ENCODE measurements at places on chromosomes 7 and 10.
A peak's percentile ranks its signal among the peaks of the same experiment; 100 is the strongest.

- DNase-seq = no peak
These were observed 55.9 kb downstream of the SVOPL start for GRCh38 chr7:138645284-138645683.

- no peak for DNase-seq
These were observed 5.9 kb upstream of the CFAP69 start for GRCh38 chr7:90239050-90239449.

GRCh38 chr7:107014387-107015023 lies 30.0 kb upstream of the PRKAR2B start:
- no peak for DNase-seq

DNA sequence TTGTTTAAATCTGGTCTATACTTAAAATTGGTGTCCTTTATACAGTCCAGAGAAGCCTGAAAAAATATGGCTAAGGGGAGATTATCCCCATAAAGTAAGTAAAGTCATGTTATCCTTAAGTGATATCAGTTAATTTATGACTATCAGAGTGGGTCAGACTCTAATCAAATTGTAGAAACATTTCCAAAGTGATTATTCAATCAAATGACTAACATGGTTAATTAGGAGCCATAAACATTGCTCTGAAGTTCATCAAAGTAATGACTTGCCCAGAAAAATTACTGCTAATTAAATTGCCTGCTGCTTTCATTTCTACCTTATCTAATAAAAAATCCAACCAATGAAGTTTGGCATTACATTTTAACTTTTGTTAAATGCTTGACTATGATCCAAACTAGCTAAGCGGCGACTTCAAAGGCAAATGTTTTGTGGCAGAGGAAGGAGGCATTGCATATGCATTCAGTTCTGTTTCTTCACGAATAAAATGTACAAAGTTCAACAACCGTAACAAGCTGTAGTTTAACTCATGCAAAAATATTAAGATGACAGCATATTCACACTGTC lies 76.7 kb downstream of the ETV1 start:
- no peak for DNase-seq

GRCh38 chr7:154584352-154585252 lies 418.3 kb downstream of the PAXIP1 start:
- DNase-seq = no peak

- DNase-seq = no peak
These were observed 190.0 kb upstream of the MGMT start for GRCh38 chr10:129277084-129277483.

DNA sequence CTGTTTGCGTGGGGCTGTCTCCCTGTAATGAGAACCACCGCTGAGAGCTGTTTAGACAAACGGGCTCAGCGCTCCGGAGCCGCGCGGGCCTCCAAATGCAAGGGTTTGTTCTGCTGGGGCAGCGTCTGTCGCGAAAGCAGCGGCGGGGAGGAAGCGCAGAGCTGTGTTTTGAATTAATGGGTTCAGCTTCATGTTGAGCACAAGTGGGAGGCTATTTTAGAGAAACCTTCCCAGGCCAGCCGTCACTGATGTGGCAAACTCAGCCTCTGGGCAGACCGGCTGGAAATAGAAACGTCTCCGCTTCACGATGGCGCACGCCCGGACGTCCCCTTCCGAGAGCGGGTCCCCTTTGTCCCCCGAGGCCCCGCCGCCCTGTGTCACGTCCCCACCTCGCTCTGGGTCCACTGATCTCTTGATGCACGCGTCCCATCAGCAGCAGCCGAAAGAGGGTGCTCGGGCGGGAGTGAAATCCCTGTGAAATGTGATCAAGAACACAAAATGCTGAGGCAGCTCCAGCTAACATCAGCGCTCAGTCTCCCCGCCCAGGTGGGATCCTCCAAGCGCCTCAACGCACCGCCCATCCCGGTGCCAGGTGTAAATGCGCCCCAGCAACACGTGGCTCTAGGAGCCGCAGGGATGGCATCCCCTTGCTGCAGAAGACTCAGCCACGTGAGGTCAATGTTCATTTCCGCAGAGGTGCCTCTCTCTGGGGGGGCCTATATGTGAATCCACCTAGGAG lies 44.9 kb downstream of the BAMBI start:
- DNase-seq = peak; percentile 1

- DNase-seq = no peak
These were observed 33.4 kb upstream of the KNDC1 start for GRCh38 chr10:133126431-133127290.

GRCh38 chr7:137778511-137778910 lies 68.3 kb downstream of the DGKI start:
- DNase-seq = no peak

DNA sequence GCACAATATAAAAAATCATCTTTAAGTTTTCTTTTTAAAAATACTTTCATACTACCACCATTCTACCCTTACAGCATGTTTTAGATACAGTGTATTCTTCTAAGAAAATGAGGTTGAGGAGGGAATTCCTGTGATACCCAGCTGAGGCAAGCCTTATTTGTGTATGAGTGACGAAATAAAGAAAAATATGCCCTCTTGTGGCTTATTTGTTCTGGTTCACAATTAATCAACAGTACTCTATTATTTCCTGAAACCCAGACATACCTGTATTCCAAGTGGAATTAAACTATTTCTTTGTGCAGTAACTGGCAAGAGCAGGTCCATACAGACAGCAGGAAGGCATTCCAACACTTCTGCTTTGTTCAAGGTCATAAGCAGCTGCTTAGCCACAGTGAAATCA lies 4.5 kb upstream of the SEMA3D start:
- no peak for DNase-seq

GRCh38 chr7:10346032-10346431 lies 627.6 kb upstream of the PHF14 start:
- no peak for DNase-seq

DNA sequence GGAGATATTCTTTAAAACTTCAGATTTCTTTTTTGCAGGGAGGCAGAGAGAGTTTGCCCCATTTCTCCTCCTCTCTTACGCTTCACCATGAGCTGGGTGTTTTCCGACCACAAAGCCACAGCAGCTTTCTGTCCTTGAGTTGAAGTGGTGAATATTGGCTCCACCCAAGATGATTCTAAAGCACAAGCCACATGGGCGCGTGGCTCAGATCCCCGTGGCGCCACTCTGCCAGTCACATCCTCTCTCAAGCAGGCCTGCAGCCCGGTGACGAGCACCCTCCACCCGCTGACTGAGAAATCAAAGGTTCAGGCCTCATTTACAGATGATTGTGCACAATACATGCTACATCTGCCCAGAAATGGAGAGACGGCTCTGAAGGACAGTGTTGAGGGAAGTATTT lies 27.6 kb upstream of the RNF32 start:
- DNase-seq = peak; percentile 79

DNA sequence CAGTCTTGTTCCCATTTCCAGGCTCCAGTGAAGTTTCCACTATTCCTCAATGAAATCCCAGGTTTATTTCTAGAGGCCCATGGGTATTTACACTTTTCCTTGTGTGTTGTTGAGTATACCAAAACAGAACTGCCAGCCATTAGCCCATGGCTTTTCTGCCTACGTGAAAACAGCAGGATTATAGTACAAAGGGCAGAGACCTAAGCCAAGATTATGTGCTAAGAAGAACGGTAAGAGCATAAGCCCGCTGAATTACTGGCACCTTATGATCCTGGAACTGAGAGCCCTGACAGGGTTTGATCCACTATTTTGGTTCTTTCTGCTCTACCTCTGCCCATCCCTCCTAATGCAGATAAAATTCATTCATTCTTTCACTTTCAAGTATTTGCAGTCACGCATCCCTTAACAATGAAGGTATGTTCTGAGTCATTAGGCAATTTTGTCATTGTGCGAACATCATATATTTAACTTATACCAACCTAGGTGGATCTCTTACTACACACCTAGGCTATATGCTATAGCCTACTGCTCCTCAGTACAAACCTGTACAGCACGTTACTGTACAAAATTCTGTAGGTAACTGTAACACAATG lies 16.0 kb downstream of the SEMA3C start:
- no peak for DNase-seq

DNA sequence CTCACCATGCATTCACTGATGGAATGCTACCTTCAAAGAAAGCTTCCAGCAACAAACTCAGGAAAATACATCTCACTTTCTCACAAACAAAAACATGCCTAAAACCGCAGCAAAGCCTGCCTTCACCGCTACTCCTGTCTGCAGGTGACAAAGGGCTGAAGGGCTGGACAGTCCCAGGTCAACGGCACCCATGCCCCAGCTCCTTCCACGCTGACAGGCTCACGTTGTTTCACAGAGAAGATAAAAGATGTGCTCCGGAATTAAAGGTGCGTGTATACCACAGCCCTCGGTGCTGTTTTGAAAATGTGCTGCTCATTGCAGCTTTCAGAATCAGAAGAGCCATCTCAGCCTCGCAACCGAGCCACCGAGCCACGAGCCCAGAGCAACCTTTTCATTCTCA lies 445.0 kb downstream of the PTPRN2 start:
- no peak for DNase-seq

DNA sequence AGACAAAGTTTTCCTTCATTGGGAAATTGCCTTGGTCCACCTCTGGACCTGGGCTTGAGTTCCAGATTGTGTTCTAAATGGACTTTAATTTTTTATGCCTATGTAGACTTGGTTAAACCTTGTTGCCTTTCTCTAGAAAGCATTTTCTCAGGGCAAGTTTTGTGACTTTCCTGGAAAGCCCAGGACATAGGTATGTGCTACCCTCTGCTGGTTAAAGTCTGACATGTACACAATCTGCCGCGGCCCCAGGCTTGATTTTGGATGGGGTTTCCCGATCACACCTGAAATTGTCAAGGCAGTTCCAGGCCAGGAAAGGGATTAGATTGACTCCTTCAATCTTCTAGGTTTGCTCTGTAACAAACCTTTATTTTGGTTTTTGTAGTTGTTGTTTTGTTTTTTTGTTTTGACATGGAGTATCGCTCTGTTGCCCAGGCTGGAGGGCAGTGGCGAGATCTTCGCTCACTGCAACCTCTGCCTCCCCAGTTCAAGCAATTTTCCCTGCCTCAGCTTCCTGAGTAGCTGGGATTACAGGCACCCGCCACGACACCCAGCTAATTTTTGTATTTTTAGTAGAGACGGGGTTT lies 14.1 kb upstream of the AKR1B10 start:
- peak; percentile 38 for DNase-seq

GRCh38 chr7:47572939-47573757 lies 8.8 kb downstream of the TNS3 start:
- no peak for DNase-seq

GRCh38 chr10:75280236-75280635 lies 44.5 kb upstream of the COMTD1 start:
- DNase-seq = no peak

DNA sequence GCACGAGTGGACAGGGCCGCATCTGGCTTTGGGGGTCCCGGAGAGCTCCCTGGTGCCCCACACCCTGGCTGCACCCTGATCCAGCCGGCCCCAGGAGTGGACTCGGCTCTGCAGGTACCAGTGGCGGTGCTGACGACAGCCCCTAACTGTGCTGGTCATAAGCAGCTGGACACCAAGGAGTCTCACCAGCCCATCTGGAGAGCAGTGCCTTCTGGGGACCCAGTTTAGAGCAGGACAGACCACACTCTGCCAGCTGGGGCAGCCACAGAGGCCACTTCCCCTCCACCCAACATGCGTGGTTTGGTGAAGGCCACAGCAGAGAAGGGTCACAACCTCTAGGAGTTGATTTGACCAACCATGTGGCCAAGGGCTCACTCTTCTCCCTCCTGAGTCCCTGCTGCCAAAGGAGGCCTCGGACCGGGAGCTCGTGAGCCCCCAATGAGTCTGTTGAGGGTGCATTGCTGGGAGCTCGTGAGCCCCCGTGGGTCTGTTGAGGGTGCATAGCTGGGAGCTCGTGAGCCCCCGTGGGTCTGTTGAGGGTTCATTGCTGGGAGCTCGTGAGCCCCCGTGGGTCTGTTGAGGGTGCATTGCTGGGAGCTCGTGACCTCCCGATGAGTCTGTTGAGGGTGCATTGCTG lies 16.0 kb upstream of the INPP5A start:
- DNase-seq = no peak

- DNase-seq = no peak
These were observed 272.7 kb downstream of the GFRA1 start for GRCh38 chr10:116000151-116000842.

DNA sequence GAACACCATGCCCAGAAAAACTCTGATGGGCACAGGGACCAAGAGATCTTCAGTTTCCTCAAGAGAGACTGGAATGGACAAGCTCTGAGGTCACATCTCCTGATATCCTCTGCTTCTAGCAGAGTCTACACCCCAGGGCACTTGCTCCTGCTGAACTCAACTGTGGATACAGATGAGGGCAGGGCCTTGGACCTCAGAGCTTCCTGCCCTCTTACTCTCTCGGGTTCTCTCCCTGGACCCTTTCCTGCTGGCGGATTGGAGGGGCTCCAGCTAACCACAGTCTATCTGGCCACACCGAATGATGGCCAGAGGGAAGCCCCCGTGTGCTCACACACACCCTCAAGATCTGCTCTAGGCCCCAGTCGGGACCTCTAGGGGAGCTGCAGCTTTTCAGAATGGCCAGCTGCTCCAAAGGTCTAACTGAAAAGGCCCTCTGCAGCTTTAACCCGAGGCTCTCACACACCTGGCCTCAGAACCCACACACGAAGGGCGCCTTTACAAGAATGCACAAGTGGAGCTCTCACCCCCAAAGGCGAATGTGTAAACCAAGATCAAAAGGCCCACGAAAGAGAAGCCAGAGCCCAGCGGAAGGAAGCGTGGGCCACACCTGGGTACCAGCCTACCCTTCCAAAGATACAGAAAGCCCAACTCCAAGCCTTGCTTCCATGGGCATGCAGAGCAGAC lies 65.5 kb downstream of the FAM53B start:
- no peak for DNase-seq

DNA sequence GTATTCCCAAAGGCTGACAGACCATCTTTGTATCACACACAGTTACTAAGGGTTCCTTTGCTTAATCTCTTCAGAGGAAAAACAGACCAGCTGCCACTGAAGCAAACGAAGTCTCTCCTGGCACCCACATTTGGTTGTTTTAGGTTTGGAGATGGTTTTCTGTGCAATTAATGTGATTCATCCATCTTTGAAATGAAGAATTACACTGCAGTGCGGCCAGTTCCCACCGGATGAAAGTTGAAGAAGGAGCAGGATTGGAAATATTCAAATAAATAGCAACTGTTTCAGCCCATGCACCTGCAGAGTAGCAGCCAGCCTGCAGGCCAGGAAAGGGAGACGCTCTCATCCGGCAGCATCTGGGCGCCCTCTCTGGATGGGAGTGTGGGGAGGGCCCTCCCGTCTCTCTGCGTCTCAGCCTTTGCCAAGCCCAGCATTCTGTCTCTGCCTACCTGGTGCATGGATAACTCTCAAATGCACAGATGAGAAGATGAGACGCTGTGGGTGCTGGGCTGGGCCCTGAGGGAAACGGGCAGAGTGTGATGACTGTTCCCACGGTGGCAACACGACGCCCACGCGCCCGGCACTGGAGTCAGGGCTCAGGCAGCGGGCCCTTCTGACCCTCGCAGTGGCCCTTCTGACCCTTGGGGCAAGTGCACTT lies 214.0 kb downstream of the PTPRN2 start:
- DNase-seq = no peak
